Coronary artery (tissue), 2 donors: ENCODE measurements at places on chromosomes 16 and 17.

DNA sequence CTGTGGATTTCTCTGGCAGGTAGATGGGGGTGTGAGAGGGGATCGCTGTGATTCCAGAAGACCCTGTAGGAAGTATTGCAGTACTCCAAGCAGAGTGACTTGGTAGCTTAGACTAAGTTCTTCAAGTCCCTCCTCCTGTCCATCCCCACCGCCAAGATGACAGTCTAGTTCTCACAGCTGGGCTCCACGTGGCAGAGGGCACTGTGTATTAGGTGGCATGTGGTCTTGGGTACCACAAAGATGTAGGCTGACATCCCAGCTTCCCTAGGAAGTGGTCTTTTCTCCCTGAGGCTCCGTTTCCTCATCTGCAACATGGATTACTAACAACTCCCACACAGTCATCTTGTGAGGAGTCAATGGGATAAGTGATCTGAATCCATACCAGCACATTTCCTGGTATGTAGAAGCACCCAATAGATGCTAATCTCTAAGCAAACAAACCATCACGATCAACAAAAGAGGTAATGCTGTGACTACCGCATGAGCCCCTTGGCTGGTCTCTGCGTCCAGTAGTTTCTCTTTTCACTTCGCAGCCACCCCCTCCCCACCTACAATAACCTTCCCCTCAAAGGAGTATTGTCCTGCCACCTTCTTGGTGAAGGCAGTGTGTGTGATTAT lies 349.1 kb upstream of the EEF2KMT start:
- DNase-seq: no peak

DNA sequence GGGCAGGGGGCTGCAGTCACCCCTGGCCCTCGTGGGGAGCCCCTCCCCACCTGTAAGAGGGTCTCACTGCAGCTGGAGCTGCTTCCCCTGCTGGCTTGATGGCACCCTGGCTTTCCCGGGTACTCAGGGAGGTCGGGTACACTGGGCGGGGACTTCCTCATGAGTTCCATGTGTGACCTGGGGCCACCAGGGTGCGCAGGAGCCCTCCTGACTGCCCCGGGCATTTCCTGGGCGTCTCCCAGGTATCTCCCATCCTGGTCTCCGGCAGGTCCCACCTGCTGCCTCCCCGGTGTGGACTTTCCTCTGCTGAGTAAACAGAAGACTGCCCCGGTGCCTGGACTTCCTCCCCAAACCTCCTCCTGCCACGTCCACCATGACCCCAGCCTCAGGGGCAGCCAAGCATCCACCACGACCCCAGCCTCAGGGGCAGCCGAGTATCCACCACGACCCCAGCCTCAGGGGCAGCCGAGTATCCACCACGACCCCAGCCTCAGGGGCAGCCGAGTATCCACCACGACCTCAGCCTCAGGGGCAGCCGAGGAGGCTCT lies 40.9 kb downstream of the CBFA2T3 start:
- no peak for DNase-seq

- DNase-seq: no peak
Observed at GRCh38 chr17:46949291-46950174, 26.6 kb downstream of the GOSR2 start.

GRCh38 chr16:17448640-17449638 lies 21.8 kb downstream of the XYLT1 start:
- DNase-seq: no peak

DNA sequence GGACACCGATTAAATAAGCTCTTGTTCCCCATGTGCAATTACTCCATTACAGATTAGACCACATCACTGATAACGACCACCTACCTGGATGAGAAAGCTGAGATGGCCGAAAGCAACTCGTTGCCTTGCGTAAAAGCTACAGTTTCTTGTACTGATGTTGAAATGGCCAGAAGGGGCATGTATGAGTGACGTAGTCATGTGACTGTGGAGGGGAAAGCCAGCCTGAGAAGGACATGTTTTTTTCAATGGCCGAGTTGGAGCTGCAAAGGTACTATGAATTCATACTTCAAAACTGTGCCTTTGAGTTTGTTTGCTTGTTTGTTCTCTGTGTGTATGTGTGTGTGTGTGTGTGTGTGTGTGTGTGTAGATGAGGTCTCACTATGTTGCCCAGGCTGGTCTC lies 17.0 kb upstream of the HYDIN start:
- DNase-seq: no peak

DNA sequence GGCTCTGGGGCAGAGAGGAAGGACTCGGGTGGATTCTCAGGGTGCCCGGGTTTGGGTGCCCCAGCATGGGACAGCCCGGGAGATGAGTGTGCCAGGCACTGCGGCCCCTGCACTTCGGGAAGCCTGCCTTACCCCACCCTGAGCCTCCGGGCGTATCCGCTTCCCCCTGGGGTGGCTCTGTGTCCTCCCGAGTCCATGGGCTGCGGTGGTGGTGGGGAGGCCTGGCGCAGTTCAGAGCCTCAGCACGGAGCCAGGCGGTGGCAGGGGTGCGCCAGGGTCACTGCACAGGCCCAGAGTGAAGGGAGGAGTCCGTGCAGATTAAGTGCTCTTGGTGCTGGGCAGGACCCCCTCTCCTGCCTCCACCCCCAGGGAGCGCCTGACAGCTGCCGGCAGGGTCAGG lies 20.7 kb downstream of the MYBBP1A start:
- DNase-seq: no peak

DNA sequence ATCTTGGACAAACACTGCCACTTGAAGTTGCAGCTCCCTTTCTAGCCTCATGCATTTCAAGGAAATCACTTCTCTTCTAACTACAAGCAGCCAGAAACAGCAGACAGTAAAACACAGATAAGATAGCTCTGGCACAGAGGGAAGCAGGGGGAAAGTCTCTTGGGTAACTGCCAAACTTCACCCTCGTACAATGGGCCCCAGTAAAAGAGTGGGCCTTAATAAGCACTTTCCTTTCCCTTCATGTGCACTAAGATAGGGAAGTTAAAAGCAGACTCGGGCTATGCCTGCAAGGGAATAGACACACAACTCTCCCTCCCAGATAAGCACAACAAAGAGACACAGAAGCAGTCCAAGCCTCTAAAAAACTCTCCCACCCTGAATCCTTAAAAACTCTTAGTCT lies 4.2 kb upstream of the KRTAP4-5 start:
- no peak for DNase-seq
